CD4-positive, alpha-beta T cell (primary cell): ENCODE measurements at places on chromosomes 12 and 14.
A peak's percentile ranks its signal among the peaks of the same experiment; 100 is the strongest.

DNA sequence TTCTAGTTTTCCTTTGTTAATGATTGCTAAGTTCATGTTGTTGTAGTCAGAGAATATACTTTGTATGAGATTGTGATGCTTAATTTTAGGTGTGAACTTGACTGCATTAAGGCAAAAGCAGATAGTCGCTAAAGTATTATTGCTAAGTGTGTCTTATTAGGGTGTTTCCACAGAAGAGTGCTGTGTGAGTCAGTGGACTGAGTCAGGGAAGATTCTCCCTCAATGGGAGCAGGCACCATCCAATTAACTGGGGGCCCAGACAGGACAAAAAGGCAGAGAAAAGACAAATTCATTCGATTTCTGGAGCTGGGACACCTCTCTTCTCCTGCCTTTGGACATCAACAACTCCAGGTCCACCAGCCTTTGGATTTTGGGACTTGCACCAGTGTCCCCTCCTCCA lies 48.5 kb downstream of the BAZ1A start:
- H3K27me3 ChIP-seq, result no peaks in the 10 kb centered on the region
- peaks cover under 1% of the 10 kb centered on the region for H3K4me1 ChIP-seq
- H3K4me3 ChIP-seq, result no peak overlapping the region
- no peak for DNase-seq
- peaks cover 32% of the 10 kb centered on the region for H3K36me3 ChIP-seq

GRCh38 chr14:104520620-104521410 lies 58.7 kb upstream of the C14orf180 start:
- DNase-seq, result no peak
- H3K27me3 ChIP-seq, result no peaks in the 10 kb centered on the region
- H3K36me3 ChIP-seq, result no peaks in the 10 kb centered on the region
- H3K4me3 ChIP-seq, result no peak overlapping the region
- H3K4me1 ChIP-seq, result no peaks in the 10 kb centered on the region
- no peak overlapping the region for H3K27ac ChIP-seq

DNA sequence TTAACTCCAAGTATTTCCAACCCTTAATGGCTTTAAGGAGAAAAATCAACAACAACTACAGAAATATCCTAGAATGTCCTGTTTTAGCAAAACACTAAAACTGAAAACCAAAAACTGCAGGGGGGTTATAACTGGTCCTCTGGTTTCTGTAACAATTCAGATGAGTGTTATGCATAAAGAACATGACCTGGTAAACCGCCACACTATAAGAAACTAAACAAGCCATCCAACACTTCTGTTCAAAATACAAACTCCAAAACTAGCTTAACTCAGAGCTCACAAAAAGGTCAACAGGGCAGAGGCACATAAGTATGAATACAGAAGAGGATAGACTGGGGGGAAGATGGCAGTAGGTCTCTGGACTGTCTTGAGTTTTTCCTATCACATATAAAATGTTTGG lies 38.0 kb downstream of the HECTD4 start:
- no peaks in the 10 kb centered on the region for H3K36me3 ChIP-seq
- H3K4me3 ChIP-seq, result no peak overlapping the region
- peaks cover 2% of the 10 kb centered on the region for H3K4me1 ChIP-seq
- no peaks in the 10 kb centered on the region for H3K27me3 ChIP-seq
- no peak overlapping the region for H3K27ac ChIP-seq
- no peak for DNase-seq

DNA sequence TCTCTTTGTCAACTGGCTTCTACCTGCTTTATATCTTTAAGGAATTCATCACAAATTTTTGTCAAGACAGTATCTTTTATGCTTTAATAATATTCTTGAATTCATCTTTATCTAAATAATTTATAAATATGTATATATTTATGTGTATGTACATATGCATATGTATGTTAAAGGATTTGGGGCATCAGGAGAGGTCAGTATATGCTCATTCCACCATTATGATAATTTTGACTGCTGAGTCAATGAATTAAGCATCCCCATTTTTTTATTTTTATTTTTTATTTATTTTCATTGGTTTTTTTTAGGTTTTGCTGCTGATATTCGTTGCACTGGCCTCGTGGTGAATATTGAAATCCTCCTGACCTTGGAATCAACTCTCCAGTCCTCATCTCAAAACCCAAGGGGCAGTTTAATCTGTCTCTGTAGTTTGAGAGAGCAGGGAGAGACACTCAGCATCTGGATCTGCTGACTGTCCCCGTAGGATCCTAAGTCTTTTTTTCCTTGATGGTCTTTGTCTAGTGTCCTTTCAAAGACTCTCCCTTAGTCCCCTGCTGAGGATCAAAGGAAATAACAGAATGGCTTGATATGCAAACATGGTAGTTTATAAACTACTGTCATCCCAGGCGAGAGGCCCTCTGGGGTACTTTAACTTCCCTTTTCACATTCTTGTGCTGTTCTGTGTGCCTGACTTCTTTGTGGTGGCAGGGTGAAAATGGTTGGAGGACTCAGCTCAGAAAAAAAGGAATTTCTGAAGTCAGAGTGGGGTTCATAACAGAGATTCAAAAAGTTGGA lies 218.7 kb downstream of the DIO2 start:
- H3K36me3 ChIP-seq, result no peaks in the 10 kb centered on the region
- H3K4me3 ChIP-seq, result no peak overlapping the region
- H3K27ac ChIP-seq, result no peak overlapping the region
- H3K4me1 ChIP-seq, result no peaks in the 10 kb centered on the region
- no peak for DNase-seq

DNA sequence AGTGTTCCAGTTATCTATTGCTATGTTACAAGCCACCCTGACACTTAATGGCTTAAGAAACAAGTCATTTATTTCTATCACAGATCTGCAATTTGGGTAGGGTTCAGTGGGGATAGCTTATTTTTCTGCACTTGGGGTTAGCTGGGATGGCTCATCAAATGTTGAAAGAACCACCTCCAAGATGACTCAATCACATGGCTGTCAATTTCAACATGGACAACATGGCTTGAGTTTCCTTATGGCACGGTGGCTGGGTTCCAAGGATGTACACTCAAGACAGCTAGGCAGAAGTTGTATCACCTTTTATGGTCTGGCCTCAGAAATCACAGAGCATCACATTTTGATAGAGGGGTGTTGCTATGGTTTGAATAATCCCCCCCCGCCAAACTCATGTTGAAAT lies 24.5 kb upstream of the IGF1 start:
- no peaks in the 10 kb centered on the region for H3K4me1 ChIP-seq
- H3K36me3 ChIP-seq, result no peaks in the 10 kb centered on the region
- no peak for DNase-seq
- H3K4me3 ChIP-seq, result no peak overlapping the region

DNA sequence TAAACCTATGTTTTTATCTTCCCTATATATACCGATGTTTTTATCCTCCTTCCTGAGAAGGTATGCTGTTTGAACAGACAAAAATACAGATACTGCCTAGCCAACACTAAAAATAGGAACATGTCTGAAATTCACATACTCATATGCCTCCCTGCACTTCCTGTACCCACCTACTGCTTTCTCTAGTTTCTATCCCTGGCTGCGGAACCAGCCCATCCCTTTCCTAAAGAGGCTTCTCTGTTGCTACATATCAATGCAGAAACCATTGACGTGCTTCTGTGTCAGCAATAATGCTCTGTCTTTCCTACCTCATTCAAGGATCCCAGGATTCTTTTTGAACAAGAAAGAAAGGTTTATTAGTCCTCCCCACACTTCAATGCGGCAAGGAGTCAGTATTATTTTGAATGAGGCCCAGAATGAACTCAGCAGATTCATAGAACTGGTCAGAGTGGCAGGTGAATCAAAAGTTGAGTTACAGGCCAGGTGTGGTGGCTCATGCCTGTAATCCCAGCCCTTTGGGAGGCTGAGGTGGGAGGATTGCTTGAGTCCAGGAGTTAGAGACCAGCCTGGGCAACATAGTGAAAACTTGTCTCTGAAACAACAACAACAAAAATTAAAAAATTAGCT lies 67.8 kb upstream of the NAP1L1 start:
- no peaks in the 10 kb centered on the region for H3K4me1 ChIP-seq
- no peak overlapping the region for H3K4me3 ChIP-seq
- DNase-seq, result no peak
- no peak overlapping the region for H3K27ac ChIP-seq

DNA sequence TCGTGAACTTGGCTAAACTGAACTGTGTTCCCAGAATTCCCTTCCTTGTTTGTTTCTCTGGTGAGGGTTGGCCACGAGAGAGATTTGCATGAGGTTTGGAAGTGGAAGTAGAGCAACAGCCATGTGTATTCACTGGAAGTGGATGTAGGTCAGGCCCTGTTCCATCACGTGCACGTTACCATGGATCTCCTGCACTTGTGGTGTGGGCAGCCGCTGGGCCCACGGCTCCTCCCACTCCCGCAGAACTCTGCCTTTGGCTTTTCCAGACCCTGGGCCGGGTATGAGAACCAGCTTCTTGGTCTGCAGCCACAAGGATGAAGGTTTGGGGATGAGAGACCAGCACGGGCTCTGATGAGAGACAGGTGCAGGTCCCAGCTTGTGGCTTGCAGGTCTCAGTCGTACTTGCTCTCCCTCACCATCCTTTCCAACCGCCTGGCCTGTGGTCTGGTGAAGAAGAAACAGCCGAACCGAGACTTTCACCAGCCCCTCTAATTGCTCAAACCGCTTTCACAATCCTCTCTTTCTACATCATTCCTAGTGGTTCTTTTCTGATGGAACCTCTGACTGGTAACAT lies 94.9 kb downstream of the DUSP16 start:
- peaks cover 69% of the 10 kb centered on the region for H3K4me1 ChIP-seq
- no peak overlapping the region for H3K4me3 ChIP-seq
- no peaks in the 10 kb centered on the region for H3K36me3 ChIP-seq
- peak; percentile 37 for DNase-seq
- peak overlapping the region; percentile 78 for H3K27ac ChIP-seq

DNA sequence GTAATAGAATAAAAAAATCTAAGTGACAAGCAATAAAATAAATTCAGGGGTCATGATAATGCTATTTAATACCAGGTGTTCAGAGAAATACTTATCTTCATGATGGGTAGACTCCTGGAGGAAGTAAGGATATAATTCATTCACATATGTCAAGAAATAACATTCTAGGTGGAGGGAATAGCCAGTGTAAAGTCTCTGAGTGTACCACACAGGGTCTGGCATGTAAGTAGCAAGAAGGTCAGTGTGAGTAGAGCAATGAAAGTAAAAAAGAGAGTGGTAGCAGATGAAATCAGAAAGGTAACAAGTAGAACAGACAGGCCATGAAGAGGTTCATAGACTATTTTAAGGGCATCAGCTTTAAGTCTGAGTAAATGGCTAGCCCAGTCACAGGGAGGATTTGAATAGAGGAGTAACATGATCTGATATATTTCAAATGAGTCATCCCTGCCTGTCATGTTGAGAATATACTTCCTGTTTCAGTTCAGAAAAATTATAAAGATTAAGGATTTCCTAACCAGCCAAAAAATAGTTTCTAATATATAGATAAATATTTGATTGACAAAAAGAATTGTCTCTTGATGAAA lies 519.9 kb downstream of the C12orf50 start:
- no peaks in the 10 kb centered on the region for H3K27me3 ChIP-seq
- DNase-seq, result no peak
- no peak overlapping the region for H3K4me3 ChIP-seq
- no peak overlapping the region for H3K27ac ChIP-seq
- H3K4me1 ChIP-seq, result no peaks in the 10 kb centered on the region

DNA sequence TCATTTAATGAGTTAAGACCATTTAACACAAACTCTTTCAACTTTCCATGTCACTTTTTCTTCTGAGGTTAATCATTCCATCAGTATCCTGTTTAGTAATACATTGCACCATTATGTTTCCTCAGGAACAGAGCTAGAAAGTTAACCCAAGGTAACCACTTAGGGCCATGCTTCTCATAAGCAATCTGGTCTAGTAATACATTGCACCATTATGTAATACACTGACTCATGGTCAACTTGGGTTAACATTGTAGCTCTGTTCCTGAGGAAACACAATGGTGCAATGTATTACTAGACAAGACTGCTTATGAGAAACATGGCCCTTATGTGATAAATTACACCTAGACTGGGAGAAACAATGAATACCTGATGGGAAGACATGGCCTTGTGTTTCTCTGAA lies 21.7 kb downstream of the ERH start:
- H3K4me3 ChIP-seq, result no peak overlapping the region
- DNase-seq, result no peak
- no peak overlapping the region for H3K27ac ChIP-seq

DNA sequence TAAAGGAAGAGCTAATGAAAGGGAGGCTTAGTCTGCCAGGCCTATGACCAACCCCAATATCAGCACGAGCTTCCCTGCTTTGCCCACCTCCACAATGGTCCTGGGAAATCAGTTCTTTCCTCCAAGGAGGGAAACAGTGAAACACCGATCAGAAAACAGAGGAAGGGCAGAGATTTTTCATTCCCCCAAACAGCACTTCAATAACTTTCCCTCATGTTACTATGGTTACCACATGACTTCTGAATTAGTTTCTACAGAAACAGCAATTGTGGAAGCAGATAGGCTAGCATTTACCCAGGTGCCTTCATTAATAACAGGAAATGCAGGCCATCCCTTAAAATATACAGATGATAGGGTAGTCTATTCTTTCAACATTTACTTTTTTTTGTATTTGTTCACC lies 35.9 kb downstream of the TRIM9 start:
- H3K36me3 ChIP-seq, result no peaks in the 10 kb centered on the region
- H3K4me3 ChIP-seq, result no peak overlapping the region
- no peak overlapping the region for H3K27ac ChIP-seq
- no peaks in the 10 kb centered on the region for H3K4me1 ChIP-seq

GRCh38 chr12:64178122-64178521 lies 44.0 kb downstream of the KICS2 start:
- DNase-seq, result no peak
- no peaks in the 10 kb centered on the region for H3K27me3 ChIP-seq
- no peak overlapping the region for H3K27ac ChIP-seq
- no peaks in the 10 kb centered on the region for H3K4me1 ChIP-seq
- no peaks in the 10 kb centered on the region for H3K36me3 ChIP-seq

GRCh38 chr12:116426391-116427136 lies 132.6 kb upstream of the MAP1LC3B2 start:
- H3K27ac ChIP-seq, result no peak overlapping the region
- DNase-seq, result no peak
- no peak overlapping the region for H3K4me3 ChIP-seq
- no peaks in the 10 kb centered on the region for H3K4me1 ChIP-seq
